ENCODE measurements at places on chromosomes 11 and 22. TPM values are rescaled to one million over a fixed set of nuclear protein-coding genes. Genes with fewer than 3 reads are reported as not detected.

- no peak for DNase-seq
Observed at GRCh38 chr22:22884888-22885840, 2.5 kb upstream of the IGLL5 start.

- no peak for DNase-seq
Observed at GRCh38 chr11:120714438-120714837, 202.9 kb downstream of the GRIK4 start.

Gene OR52I1
- polyA plus RNA-seq = 0.04 TPM

DNA sequence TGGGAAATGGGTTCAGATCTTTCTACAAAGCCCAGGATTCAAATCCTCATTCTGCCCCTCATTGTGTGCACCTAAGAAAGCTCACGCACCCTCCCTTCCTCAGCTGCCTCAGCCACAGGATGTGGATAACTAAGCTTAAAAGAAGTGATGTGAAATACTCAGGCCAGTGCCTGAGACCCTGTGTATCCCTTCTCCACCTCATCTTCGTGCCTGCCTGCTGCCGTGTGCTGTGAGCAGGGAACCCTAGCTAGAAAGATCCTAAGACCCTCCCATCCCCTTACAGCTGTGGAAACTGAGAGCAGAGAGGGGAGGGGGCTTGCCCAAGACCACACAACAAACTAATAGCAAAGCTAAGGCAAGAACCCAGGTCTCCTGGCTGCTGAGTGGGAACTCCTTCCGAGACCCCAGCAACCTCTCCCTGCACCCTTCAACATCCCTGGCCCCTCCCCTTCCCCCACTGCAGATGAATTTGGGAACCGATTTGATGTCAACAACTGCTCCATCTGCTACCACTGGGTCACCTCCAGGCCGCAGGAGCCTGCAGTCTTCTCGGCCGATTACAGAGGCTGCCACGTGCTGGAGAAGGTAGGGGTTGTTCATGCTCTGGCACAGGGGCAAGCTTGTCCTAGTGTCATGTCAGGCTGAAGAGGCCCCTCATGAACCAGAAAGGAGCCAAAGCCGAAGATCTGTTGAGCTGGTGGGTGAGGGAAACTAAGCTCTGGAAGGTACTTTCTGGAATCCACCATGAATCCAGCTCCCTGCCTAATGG lies 1.5 kb downstream of the ZP1 start:
- DNase-seq = no peak

Gene ALX4
- polyA plus RNA-seq = 0.05 TPM

Gene OVCH2
- polyA plus RNA-seq = 4.1 TPM

DNA sequence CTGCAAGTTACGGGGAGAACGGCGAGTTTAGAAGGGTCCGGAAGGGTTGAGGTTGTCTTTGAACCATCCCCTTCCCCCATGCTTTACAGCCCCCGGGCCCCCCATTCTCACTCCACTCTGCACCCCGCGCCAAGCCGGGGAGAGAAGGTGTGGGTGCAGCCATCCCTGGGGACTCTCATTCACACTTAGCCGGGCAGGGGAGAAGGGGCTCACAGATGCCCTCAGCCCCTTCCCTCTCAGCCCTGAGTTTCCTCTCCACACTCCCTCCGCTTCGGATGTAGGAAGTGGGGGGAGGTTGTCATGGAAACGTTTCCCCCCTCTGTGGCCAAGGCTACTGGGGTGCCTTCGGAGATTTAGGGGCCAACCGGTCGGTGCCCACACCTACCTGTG lies 334 bp downstream of the CADM1 start:
- DNase-seq = no peak

GRCh38 chr22:19596680-19597398 lies 72.6 kb upstream of the CLDN5 start:
- DNase-seq = no peak

DNA sequence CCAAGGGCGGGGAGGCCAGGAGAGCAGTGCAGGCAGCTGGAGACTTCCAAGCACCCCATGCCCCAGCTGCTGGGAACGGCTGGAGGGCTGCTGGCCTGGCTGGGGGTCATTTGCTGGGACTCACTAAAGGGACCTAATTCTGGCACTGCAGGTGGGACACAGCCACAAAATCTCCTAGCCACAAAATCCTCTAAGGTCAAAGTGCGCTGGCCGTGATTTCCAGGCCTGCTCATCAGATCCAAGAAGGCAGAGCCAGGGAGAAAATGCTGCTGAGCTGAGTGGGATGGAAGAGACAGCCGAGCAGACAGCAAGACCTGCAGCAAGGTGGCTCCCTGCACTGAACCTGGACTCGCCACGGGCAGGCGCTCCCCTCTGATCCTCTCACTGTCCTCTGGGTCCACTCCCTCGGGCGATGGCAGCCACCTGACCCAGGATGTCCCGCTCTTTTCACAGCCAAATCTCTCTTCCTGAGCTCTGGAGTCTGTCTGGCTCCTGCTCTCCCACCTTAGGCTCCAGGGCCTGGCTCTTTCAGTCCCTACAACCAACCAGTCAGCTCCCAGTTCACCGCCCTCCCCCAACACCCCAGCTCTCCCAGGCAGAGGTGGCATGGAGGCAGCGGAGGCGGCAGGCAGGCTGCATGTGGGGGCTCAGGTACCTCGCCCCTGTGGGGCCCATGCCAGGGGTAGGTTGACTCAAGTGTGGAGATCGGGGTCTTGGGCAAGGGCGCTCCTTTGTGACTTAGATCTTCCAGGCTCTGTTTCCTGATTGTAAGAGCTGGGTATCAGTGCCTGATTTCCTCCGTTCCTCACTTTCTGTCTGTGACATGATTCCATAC lies 14.5 kb downstream of the OVOL1 start:
- DNase-seq = no peak

DNA sequence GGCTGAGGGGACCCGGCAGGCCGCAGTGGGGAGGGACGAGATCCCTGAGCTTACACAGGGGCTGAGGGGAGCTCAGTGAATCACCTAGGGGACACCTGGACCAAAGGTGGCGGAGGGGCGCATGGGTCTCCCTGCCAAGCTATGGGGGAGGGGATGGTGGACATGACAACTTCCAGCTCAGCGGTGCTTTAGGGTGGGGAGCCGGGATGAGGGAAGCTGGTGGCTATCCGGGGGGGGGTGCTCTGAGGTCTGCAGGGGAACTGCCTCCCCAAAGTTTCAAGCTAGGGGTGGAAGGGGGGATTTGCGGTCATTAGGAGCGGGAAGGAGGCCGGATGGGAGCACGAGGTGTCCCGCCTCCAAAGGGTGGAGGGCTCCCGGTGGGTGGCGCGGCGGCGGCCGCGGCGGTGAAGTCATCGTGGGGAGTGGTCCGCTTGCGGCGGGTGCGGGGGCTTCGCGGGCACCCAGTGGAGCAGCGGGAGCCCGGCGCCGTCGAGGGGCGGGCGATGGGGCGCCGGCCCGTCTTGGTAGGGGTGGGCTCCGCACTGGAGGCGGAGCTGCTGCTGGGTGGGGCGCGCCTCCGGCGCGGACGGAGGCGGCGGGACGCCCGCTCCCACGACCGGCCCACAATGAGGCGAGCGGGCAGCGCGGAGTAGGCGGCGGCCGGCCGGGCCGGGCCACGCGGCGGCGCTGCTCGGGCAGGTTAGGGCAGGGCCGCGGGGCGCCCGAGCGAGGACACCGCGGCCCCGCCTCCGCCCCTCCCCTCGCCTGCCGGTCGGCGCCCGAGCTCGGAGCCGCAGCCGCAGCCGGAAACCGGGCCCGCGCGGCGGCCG lies at the start of gene MICALL1:
MICALL1 (plus strand) TSS at position 764 of the 830 bp plus-strand sequence. CDS start 126 bp downstream, outside the sequence.
- DNase-seq = peak; percentile 45
